Endothelial cell of coronary artery (primary cell): ENCODE measurements at places on chromosomes 16 and 17. TPM values are rescaled to one million over a fixed set of nuclear protein-coding genes. Genes with fewer than 3 reads are reported as not detected.

SBK1 gene
- total RNA-seq: 0.09 TPM in 2 replicates

ARMC7 gene
- total RNA-seq: 2.4 and 3.9 TPM in 2 replicates

FBXO39 gene
- total RNA-seq: 0.56 and 1.3 TPM in 2 replicates

SLC5A10 gene
- not detected in 2 replicates for total RNA-seq

TMEM235 gene
- 0.09 and 0.28 TPM in 2 replicates for total RNA-seq

CA4 gene
- 0.27 TPM in 1 of 2 replicates, not detected in the other for total RNA-seq

TP53TG3B gene
- not detected in 2 replicates for total RNA-seq

IL17C gene
- 0.09 TPM in 1 of 2 replicates, not detected in the other for total RNA-seq

TBX2 gene
- under 0.01 and 1.0 TPM in 2 replicates for total RNA-seq

SEZ6L2 gene
- 1.2 and 3.7 TPM in 2 replicates for total RNA-seq

ABCC12 gene
- not detected in 2 replicates for total RNA-seq

SLC9A5 gene
- 0.81 and 0.85 TPM in 2 replicates for total RNA-seq

TEKT3 gene
- total RNA-seq: not detected in 2 replicates

MMP25 gene
- under 0.01 TPM in 2 replicates for total RNA-seq

LITAFD gene
- not detected in 2 replicates for total RNA-seq

CFAP20 gene
- 39.9 and 51.3 TPM in 2 replicates for total RNA-seq

TMEM88 gene
- 10.5 and 12.0 TPM in 2 replicates for total RNA-seq

TERB1 gene
- under 0.01 TPM in 1 of 2 replicates, not detected in the other for total RNA-seq

PLEKHH3 gene
- 4.6 and 6.5 TPM in 2 replicates for total RNA-seq

PRKCB gene
- 0.09 TPM in 1 of 2 replicates, not detected in the other for total RNA-seq

CIBAR2 gene
- not detected in 2 replicates for total RNA-seq

SHBG gene
- total RNA-seq: 0.18 and 0.19 TPM in 2 replicates

HCRT gene
- not detected in 2 replicates for total RNA-seq

TAT gene
- not detected in 2 replicates for total RNA-seq

DHRS7C gene
- not detected in 2 replicates for total RNA-seq

MYH13 gene
- total RNA-seq: not detected in 2 replicates

NDE1 gene
- total RNA-seq: 33.6 and 40.5 TPM in 2 replicates
